ENCODE measurements at places on chromosomes 16 and 17. TPM values are rescaled to one million over a fixed set of nuclear protein-coding genes. Genes with fewer than 3 reads are reported as not detected.

The KRT16 gene
- total RNA-seq: not detected

The ATF7IP2 gene
- 32.7 TPM for total RNA-seq

The RNF227 gene
- 5.8 TPM for total RNA-seq

The KCNH4 gene
- total RNA-seq: 0.35 TPM

The SCN4A gene
- 2.5 TPM for total RNA-seq

The ADAMTS18 gene
- not detected for total RNA-seq

The BRIP1 gene
- total RNA-seq: not detected

The ABCA3 gene
- total RNA-seq: 10.1 TPM

The PYDC1 gene
- total RNA-seq: not detected

The TTYH2 gene
- 26.0 TPM for total RNA-seq

GRCh38 chr17:81489998-81490992 is 22.3 kb downstream of the ACTG1 start:
- no peak for DNase-seq

DNA sequence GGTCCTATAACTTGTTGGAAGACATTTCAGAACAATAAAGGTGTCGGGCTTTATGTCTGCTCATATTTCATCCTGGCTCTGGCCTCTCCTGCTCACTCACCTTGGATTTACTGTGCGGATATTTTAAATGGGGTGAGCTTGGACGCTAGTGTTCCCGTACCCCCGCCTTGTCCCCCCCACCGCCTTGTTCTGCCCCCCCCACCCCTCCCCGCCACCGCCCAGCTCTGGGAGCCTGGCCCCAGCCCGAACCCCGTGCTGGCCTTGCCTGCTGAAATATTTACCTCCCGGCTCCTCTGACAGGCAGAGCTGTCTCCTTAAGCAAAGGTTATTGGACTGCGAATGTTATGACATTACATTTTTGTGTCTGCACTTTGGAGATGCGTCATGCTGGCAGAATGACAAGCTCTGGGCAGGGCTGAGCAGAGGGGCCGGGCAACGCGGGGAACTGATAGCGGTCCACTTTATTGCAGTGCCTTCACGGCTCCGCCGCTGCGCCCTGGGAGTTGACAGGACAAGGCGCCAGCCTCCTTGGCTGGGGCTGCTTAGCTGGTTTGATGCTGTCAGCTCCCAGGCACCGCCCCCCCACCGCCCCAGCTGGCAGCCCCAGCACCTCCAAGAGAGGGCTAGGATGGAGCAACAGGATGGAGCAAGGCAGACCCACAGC is 222.5 kb upstream of the GSE1 start:
- DNase-seq: peak; percentile 95

DNA sequence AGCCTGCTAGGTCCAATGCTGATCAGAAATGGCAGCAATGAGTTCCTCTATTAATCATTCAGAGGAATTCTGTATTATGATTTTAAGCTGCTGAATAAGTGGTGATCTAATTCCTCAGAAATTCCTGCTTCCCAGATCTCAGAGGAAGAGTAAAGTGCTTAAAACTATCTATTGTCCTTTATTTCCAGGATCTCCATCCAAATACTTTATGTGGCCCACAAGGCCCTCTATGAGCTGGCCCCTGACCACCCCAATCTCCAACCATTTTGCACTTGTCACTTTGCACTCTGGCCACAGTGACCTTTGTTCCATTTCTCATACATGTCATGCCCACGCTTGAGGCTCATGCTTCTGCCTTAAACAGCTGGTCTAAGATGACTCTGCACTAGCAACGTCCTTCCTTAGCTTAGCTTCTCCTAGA is 93.7 kb downstream of the CA10 start:
- no peak for DNase-seq

DNA sequence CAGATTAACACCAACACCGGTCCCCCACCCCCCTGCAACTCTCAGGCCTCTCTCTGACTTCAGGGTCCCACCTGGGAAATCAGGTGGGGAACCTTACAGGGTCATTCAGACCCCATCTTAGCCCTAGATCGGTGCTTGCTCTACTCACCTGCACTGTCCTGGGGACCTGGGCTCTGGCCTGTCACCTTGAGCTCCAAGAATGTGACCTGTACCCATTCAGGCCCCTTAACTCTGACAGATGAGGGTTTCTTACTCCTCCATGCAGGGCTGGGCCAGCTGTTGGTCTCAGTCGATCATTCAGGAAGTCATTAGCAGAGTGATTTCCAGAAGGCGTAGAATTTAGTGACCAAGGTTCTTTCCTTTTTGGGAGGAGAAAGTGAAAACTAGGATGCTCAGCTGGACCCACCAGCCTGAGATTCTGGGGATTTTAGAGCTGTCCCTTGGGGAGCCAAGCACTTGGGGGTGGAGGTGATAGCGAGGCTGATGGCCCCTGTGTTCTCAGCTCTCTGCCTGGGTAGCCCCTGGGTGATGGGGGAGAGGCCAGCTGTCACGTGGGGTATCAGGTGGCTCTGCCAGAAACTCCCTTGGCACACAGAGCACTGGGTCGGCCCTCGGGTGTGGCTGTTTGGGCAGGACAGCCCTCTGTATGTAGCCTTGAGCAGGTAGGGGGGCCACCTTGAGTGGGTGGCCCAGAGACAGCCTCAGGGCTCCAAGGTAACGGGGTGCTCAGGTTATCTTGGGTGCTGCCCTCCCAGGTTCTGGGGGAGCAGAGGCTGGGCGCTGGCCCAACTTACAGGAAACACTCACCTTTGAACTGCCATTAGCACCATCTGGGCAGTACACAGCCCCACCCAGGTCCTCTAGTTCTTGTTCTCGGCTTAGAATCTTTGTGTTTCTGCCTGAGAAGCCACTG is 724 bp downstream of the MVP start:
- no peak for DNase-seq

- no peak for DNase-seq
Observed at GRCh38 chr16:88357317-88358022, 25.3 kb upstream of the ZNF469 start.

- DNase-seq: no peak
Observed at GRCh38 chr16:88444826-88445582, 8.1 kb upstream of the ZFPM1 start.

- no peak for DNase-seq
Observed at GRCh38 chr17:39239640-39240314, 14.0 kb upstream of the STAC2 start.

DNA sequence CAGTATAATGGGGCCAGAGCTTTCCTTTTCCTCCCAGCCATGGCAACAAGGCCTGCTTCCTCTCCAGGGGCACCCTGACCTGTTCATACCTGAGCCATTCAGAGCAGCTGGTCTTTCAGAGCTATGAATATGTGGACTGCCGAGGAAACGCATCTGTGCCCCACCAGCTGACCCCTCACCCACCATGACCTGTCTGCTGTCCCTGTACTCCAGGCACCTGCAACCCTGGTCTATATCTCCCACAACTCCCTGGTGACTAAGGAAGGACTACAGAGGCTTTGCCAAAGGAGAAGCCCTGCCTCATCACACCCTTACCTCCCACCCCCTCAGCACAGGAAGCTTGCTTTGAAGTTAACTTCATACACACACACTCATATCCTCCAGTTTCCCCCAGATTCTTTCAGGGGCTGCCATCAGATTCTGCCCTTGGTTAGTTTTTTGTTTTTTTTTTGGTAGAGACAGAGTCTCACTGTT is 6.0 kb downstream of the TMEM106A start:
- no peak for DNase-seq

DNA sequence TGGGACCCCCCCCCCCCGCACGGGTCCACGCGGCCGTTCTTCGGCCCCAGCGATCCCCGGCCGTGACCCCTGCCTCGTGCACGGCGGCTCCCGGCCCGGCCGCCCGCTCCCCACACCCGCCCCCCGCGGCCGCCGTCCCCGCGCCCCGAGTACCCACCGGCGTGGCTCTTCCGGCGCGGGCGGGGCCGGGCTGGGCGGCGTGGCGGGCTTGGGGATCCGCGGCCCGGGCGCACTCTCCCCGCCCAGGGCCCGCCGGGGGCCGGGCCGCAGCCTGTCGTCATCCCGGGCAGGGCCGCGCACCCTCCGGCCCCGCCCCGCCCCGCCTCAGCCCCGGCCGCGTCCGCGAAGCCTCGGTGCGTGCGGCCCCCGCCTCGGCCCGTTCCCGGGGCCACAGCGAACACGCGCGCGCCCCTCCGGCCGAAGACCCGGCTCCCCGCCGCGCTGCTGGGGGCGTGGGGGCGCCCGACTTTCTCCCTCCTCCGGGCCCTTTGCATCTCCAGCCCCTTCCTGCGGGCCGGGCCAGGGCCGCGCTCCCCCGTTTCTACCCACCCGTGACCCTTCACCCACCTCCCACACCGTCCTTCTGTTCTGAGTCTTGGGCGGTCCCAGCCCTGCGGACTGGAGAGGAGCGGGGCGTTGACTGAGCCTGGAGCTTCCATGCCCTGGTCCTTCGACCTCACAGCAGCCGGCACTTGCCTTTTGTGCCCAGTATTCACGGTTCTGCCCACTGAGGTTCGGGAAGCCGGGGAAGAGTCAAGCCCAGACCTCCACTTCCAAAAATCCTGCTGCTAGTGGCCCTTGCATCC is 840 bp downstream of the MYO1C start:
- no peak for DNase-seq

GRCh38 chr17:66952031-66952524 is 12.4 kb upstream of the CACNG4 start:
- DNase-seq: no peak

DNA sequence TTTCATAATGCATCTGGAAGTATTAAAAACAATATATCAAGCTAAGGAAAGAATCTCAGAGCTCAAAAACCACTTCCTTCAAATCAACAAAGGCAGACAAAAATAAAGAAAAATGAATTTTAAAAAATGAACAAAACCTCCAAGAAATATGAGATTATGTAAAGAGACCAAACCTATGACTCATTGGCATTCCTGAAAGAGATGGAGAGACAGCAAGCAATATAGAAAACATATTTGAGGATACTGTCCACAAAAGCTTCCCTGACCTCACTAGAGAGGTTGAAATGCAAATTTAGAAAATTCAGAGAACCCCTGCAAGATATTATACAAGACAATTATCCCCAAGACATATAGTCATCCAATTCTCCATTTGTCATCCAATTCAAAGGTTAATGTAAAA is 311.3 kb upstream of the SOX9 start:
- no peak for DNase-seq

- DNase-seq: no peak
Observed at GRCh38 chr17:77741109-77741508, 217.4 kb upstream of the TNRC6C start.

GRCh38 chr16:62033065-62033464 is 3.2 kb downstream of the CDH8 start:
- DNase-seq: no peak

DNA sequence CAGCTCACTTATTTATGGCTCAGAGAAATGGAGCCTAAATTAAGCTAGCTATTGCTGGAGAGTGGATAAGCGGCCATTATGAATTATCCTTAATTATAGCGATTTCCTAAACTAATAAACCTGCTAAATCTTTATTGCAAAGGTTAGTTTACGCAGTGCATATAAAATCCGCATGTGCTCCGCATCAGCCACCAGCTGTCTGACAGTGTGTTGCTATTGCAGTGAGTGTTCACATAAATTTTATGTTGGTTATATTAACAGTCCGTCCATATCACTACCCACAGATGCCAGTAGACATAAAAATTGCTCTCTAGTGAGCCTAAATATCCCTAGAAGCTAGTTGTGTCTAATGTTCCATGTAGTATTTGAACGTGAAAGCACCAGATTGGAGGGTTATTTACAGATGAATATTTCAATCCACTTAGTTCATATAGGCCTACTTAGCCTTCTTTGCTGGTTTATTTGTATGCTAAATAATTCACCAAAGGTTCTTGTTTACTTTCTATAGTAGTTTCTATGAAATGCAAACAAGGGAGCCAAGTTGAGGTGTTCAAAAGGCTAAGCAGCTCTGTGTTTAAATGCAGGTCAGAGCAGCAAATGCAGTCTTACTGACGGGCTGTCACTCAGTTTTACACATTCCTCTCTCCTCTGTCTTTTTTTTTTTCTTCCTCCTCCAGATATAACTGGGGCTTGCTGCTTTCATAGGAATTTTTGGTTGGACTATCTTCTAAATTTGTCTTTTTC is 219.1 kb downstream of the IRX3 start:
- DNase-seq: no peak

GRCh38 chr16:68331879-68332410 is 21.1 kb downstream of the PRMT7 start:
- no peak for DNase-seq

GRCh38 chr16:70661534-70661917 is 15.2 kb downstream of the IL34 start:
- DNase-seq: no peak

DNA sequence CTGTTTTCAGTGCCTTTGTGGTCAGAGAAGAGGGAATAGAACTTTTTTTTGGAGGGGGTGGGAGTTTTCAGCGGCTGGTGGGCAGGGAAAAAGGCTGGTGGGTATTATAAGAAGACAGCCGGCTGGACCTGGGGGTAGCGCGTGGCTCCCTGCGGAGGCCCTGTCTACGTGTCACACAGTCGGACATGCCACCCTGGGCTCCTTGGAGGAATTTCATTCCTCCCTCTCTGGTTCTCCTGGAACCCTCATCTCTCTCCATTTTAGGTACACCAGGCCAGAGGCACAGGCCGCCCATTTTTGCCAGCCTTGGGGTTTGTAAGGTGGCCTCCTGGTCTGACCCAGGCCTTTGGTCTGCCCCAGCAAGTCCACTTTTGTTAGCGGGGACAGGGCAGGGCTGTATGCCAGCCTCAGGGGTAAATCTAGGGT is 908 bp downstream of the FKBP10 start:
- DNase-seq: no peak

DNA sequence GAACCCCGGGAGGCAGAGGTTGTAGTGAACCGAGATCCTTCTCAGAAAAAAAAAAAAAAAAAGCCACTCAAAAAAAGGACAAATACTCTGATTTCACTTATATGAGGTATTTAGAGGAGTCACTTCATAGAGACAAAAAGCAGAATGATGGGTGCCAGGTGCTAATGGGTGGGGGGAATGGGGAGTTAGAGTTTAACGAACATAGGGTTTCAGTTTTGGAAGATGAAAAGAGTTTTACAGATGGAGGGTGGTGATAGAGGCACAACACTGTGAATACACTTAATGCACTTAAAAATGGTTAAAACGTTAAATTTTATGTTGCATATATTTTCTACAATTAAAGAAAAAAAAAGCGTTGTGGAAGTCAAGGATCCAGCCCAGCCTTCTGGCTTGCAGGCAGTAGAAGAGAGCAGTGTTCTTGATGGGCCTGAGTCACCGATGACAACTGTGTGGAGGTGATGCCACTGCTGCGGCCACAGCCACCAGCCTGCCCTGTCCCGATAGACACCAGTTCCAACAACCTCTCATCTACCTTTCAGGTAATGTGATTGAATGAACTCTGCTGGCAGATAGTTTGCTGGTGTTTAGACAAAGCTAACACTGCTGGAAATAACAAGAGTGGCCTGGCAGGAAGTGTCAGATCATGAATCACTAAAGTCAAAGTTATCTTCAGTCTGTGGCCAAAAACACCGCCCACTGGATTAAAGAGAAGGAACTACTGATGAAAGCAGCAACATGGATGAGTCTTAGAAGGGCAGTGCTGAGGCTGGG is 49.9 kb upstream of the COX10 start:
- DNase-seq: no peak

GRCh38 chr16:86513471-86514277 is 3.3 kb downstream of the FOXF1 start:
- DNase-seq: no peak

Measured in right atrium auricular region (tissue), 2 donors.